Right kidney (tissue), 9 donors: ENCODE measurements at places on chromosomes 12 and 14.
A peak's percentile ranks its signal among the peaks of the same experiment; 100 is the strongest.

GRCh38 chr12:58425481-58426392 is 484.4 kb downstream of the ATP23 start:
- DNase-seq, result peak; percentile 19

- DNase-seq, result no peak
Observed at GRCh38 chr12:106157802-106158201, 19.0 kb upstream of the NUAK1 start.

GRCh38 chr14:99383472-99384449 is 96.9 kb downstream of the SETD3 start:
- no peak for DNase-seq

GRCh38 chr12:130017591-130018449 is 114.0 kb upstream of the TMEM132D start:
- DNase-seq, result no peak

DNA sequence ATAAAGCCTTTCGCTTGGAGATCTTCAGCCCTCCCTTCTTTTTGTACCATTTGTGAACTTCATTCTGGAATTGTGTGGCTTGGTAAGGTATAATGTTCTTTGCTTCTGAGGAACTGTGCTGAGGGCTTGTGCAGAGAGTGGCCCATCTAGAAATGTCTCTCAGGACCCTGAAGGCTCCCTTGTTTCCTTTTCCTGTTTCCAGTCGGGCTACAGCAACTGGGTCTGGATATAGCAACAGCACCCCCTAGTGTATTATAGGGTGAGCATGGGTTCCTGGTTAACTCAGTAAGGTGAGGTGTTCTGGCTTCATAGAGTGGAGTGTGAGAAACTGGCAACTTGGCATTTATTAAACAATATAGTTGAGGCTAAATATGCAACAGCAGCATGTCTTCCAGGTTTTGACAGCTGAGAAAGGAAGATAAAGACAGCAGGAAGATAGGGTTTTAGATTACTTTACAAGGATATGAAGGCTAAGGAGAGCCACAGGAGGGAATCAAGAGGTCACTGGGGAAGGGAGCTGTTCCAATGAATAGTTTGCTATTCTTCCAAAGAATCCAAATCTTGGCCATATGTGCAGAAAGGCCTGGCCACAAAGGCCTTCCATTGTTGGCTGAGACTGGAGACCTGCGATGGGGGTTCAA is 49.1 kb upstream of the RNU6-8 start:
- peak; percentile 41 for DNase-seq

- no peak for DNase-seq
Observed at GRCh38 chr12:18923721-18924120, 185.8 kb downstream of the CAPZA3 start.

GRCh38 chr14:106694638-106695393 is 1168.4 kb downstream of the TMEM121 start:
- no peak for DNase-seq

GRCh38 chr12:32302218-32303173 is 96.9 kb upstream of the FGD4 start:
- DNase-seq, result no peak

DNA sequence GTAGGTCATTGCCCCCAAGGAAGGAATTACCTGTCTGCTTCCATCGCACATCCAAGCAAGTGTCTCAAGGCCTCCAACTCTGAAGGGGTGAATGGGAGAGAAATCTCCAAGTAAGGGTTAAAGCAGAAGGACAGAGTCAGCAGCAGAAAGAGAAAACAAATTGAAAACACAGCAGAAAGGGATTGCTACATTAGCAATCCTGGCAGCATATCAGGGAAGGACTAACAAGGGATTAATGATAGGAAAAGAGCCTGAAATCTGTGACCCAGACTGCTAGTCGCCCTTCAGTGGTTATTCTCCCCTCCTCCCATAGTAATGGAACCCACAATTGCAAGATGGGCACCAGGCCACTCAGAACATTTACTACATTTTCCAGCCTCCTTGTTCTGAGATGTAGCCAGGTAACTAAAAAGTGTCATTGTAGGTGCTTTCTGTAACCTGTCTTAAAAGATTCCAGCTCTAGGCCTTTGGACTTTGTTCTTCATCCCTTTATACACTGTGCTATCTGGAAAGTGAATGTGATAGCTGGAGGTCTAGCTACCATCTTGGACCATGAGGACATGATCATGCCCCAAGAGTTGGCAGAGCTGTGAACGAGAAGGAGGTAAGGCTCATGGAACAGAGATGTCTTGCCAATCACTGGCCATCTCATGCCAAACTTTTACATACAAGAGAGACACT is 36.0 kb downstream of the MAP3K9 start:
- DNase-seq, result no peak

DNA sequence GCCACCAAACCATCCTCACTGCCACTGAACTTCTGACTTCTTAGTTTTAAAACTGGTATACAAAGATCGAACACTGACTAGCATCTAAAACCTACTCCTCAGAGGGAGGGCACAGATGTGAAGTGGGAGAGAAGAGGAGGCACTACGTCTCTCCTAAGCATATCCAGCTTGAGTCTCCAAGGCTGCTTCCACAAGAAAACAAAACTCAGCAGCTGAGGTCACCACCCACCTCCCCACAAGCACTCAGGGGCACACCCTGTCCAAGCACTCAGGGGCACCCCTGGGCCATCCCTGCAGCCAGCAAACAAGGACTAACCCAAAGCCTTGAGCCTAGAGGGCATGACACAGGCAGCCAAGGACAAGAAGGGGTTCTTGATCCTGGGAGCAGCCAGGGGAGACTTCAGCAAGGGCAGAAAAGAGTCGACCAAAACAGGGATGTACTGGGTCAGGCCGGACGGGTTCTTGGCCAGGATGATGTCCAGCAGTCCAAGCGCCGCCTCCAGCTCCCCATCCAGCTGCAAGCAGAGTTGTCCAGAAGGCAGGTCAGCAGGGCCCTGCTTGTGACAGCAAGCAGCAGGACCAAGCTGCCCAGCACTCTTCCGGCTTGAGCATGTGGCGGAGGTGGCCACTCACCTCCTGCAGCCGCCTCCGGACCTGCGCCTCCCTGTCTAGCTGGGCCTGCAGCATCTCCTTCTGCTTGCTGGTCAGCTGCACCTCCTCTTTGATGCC is 34.8 kb downstream of the GCN1 start:
- DNase-seq, result no peak

DNA sequence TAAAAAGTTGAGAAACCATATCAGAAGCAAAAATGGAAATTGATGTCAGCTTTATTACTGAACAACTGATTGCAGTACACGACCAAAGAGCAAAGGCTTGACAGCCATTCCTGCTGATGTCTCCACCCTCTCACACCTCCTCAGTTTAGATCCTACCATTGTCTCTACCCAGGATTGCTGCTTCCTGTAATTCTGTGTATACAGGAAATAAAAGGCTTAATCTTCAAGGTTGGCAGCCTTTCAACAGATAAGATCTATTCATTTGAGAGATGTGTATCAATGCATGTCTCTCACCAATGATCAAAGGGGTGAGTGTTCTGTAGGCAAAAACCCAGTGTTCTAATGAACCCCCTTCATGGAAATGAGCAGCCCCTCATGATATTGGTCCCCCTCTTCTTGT is 27.0 kb downstream of the SLCO1C1 start:
- no peak for DNase-seq

- DNase-seq, result no peak
Observed at GRCh38 chr12:116125084-116125483, 152.4 kb downstream of the MED13L start.

- DNase-seq, result no peak
Observed at GRCh38 chr14:99887407-99887806, 94.2 kb downstream of the EML1 start.

GRCh38 chr12:107518868-107519267 is 166.7 kb upstream of the PWP1 start:
- DNase-seq, result no peak

DNA sequence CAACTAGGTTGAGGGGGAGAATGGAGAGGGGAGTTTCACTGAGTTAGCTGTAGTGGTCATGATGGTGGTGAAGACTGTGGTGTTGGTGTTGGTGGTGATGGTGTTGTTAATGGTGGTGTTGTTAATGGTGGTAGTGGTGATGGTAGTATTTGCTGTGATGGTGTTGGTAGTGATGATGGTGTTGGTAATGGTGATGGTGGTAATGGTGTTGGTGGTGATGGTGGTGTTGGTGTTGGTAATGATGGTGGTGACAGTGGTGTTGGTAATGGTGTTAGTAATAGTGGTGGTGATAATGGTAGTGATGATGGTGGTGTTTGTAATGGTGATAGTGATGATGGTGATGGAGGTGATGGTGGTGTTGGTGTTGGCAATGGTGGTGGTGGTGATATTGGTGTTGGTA is 9.1 kb downstream of the C1R start:
- no peak for DNase-seq

DNA sequence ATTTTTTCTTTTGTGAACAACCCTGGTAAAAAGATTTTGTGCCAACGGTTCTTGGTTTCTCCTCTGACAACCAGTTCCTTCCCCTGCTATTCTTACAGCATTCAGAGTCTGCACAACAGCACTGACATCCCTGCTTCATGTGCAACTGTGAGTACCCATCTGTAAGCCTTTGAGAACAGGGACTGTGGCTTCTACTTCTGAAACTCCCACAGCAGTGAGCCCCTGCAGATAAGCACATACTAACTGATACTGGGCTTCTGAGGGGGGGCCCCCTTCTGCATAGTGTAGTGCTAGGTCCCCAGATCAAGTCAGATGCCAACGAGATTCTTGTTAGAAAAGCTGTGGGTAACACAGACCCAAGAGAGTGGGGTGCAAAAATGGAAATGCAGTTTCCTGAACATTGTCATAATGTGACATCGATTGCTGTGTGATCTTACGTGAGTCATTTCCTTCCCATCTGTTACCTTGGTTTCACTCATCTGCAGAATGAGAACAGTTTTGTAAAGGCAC is 11.1 kb upstream of the NINJ2 start:
- DNase-seq, result no peak

- no peak for DNase-seq
Observed at GRCh38 chr12:89405626-89406345, 53.5 kb upstream of the DUSP6 start.

DNA sequence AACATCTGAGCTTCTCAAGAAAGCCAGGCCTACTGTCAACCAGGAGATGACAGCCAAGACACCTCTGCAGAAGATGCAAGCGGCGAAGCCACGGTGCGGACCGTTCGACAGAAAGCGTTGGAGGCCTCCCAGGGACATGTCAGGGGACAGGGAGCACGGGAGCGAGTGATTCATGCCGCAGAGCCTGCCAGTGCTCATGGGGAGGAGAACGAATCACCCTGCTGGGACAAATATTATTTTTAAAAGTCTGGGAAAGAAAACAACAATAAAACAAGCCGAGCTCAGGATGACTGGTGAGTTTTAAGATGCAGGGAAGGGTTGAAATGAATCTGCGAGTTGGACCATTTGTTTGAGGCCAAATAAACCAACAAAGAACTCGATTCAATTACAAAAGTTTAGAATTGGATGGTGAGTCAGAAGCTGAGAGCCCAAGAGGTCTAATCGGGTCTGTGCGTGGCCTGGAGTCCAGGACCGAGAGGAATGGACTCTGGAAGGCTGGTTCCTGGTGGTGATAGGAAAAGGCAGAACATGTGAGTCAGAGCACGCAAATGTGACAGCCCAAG is 91.0 kb downstream of the RBM19 start:
- no peak for DNase-seq
